ENCODE measurements at places on chromosomes 11 and 22.

DNA sequence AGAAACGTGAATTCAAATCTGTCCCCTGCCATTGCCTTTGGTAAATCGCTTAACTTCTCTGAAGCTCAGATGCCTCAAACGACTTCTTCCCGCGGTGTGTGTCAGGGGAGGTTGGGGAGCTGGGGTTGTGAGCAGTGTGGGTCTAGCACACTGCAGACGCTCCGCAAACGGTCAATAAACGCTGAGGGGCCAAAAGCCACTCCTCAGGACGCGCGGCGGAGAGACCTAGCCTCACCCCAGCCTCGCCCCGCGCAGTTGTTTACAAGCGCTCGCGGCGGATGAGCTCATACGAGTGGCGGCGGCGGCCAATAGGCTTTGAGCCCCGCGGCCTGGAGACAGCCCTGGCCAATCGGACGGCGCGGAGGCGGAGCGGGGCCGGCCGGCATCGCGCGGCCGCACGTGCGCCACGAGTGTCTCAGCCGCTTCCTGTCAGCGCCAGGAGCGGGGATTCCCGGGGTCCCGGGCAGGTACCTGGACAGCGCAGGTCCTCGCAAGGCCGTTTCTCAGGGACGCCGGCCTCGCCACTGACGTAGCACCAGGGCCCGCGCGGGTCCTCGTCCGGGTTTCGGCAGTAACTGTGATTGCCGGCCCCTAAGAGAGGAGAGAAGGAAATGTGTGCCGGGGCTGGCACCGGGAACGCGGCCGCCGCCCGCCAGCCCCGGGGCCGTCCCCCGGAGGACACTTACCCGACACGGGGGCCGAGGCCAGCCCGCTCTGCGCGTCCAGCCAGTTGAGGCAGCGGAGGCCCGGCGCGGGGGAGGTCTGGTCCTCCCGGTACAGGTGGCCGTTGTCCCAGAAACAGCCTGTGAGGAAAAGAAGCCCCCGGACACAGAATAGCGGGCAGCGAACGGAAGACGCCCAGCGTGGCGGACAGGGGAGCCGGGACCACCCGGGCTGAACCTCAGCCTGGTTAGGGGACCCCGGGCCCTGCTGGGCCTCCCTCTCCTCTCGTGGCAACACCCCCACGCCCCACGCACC, 1.5 kb downstream of the PIK3IP1 start:
- DNase-seq, result peak; percentile 40

- no peak for DNase-seq
These were observed 424.6 kb downstream of the BRD1 start for GRCh38 chr22:49403102-49403501.

- peak; percentile 58 for DNase-seq
These were observed 65.9 kb downstream of the PHF21A start for GRCh38 chr11:46055371-46055770.

GRCh38 chr11:62141111-62142042, 17.6 kb downstream of the INCENP start:
- no peak for DNase-seq

GRCh38 chr11:119723243-119723951, 5.6 kb downstream of the NECTIN1 start:
- DNase-seq, result no peak

GRCh38 chr22:46897246-46897623, 134.8 kb downstream of the TBC1D22A start:
- no peak for DNase-seq

DNA sequence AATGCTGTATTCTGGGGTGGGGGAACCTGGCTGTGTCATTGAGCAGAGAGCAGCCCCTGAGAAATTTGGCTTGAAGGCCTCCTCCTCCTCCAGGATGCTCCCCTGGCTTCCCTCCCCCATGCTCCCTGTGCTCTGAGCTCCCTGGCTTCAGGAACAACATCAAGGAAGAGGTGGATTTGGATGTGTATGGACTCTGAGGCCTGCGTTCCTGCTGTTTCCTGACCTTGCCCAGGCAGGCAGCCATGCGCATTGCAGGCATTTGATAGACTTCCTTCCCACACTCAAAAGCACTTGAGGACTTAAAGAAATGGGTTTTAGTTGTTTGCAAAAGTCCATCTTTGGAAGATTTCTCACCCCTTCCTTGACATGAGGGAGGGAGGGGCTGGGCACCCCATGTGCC, 1317.1 kb downstream of the BRD1 start:
- no peak for DNase-seq

GRCh38 chr22:24357547-24357946, 69.9 kb upstream of the ADORA2A start:
- no peak for DNase-seq

GRCh38 chr11:116712428-116712827, 60.4 kb downstream of the BUD13 start:
- DNase-seq, result no peak

DNA sequence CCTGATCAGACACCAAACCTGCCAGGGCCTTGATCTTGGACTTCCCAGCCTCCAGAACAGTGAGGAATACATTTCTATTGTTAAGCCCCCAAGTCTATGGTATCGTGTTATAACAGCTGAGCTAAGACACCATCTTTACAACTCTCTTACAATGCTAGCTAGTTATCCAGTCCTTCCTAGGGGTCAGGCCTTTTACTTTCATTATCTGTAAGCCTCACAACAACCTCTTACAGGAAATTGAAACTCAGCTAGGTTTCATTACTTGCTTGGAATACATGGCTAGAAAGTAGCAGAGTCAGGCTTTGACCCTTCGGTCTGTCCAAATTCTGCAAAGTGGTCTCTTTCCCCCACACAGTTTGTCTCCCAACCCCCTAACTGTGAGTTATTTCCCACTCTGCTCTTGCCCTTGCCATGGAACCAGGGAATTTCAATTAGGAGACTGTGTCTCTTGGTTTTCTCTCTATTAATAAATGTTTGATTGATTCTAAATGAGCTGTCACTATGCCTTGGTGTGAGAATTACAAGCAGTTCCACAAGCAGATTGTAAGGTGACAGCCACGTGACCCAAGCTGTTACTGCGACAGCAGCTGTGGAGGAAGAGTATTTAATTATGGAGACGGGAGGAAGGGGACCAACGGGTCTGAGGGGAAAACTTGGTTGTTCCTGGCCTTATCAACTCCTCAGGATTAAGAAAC, 38.4 kb upstream of the CLMP start:
- DNase-seq, result no peak

DNA sequence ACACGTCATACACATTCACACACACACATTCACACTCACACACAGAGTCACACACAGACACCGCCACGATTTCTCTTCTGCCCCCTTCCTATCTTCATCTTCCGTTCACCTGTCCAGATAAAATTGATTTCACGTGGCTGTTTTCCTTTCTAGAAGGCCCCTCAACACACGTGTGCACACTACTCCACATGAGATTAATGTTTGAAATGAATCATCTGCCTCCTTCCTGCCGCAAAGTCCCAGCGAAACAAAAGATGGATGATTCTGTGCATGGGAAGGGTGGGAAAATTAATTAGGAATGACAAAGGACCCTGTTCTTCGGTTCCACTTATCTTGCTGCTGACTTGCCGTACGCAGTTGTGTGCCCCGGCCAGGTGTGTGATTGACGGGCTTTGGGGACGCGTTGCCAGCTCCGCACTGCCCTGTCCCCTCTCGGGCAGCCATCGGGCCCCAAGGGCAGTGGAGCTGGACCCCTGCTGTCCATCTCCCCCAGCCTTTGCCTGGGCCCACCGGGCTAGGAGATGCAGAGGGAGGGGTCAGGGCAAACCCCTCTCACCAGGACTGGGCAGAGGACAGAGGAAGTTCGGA, 73.8 kb downstream of the MPPED1 start:
- no peak for DNase-seq

- DNase-seq, result peak; percentile 44
These were observed 32.5 kb downstream of the MRGPRX2 start for GRCh38 chr11:19027829-19028595.

Measured in HS-5 (cell line).